DMS 273 treated with DMSO at 0.1 percent for 48 hours (cell line): ENCODE measurements at places on chromosomes 3 and 15.

DNA sequence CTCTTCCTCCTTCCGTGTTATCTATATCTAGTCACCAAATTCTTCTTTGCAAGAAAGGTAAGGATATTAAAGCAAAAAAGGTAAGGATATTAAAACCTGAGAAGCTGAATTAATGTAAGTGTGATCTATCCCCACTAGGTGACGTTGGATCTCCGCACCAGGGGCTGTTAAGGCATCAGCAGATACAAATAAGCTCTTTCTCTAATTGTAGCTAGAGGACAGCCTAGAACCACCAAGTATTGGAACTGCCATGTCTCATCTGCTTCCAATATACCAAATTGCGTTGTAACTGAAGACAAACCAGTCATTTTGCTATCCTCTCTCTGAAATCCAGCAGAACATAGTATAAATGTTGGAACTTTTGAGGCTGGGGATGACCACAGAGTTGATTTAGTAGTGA, 471.2 kb upstream of the TGFBR2 start:
- DNase-seq = no peak

DNA sequence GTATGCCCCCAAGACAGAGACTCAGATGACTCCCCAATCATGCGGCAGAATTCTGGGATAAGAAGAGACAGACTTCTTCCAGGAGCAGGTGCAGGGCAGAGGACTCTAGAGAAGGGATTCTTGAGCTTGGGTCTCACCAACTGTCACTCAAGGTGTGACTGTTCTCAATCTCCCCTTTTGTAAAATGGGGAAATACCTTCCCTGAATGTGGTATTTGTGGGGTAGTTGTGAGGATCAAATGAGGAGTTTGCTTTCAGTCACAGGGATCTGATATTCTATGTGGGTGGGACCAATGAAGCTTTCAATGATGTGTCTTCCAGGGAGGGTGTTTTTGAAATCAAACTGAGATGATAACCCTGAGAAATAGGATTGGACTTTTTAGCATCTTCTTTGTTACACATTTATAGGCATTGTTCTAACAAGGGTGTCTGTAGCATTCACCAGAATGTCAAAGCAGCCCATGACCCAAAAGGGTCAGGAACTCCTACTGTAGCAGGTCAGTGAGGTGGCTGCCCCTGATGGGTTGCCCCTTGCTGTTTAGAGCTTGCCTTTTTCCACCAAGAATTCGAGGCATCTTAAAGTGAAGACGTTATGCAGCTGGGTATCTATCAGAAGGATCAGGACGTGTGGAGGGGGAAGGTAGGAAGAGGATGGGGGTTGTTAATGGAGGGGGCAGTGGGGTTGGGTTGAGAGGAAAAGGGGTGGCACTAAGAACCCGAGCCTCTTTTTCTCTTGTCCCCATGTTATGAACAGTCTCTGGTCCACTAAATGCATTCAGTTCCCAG, 28.8 kb downstream of the UMPS start:
- DNase-seq = no peak

GRCh38 chr3:51353691-51354090, 31.4 kb upstream of the MANF start:
- DNase-seq = peak; percentile 15

GRCh38 chr3:120284747-120285507, at the start of gene GPR156:
GPR156 (minus strand) TSS chr3:120285222; CDS start chr3:120244098, 41,124 bp downstream.
- no peak for DNase-seq

DNA sequence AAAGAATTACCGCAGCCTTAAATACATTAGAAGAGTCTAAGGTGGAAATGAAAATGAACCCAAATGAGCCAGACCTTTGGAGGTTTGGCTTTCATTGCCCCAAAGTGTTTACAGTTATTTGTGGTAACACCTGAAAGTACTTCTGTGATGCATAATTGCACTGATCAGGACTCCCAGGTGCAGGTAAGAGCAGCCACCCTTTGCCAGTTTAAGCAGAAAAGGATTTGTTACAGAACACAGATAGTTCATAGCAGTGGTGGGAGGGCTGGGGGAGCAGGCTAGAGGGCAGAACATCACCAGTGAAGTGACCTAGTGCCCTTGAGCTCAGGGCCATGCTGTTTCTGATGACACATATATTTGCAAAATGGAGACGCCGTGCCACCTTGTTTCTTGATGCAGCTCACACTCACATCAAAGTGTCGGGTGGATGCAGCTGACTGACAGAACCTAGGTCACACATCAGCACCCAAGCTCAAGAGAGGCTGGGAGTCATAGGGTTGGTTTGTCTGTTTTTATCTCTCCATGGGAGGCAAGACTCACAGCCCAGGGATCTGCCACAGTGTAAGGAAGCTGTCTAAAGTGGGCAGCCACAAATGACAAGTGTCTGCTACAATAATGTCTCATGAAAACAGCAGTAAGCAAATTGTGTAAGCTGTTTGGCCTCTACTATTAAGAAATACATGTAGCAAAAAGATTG, 49.1 kb downstream of the NEK11 start:
- DNase-seq = no peak
